ENCODE measurements at places on chromosomes 5 and 9.

- DNase-seq, result no peak
Measured at GRCh38 chr9:112007575-112008240, 111.1 kb downstream of the UGCG start.

DNA sequence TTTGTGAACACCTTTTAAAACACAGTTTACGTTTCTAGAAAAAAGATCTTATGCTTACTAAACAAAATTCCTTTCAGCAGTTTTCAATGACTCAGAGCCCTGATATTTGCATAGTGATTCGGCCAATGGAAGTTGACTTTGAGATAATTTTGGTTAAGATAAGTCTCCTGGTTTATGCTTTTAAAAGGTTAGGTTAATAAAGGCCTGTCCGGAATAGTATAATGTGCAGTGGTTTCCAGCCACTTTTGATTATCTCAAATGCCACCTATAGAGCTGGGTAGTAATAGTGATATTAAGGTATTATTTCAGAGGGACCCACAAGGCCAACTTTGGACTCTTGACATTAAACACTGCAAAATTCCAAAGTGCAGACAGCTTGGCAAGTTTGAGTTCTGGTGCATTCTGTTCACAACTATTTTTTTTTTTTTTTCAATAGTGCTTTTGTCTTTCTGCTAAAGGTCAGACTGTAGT lies 86.1 kb downstream of the F2RL2 start:
- DNase-seq, result no peak

DNA sequence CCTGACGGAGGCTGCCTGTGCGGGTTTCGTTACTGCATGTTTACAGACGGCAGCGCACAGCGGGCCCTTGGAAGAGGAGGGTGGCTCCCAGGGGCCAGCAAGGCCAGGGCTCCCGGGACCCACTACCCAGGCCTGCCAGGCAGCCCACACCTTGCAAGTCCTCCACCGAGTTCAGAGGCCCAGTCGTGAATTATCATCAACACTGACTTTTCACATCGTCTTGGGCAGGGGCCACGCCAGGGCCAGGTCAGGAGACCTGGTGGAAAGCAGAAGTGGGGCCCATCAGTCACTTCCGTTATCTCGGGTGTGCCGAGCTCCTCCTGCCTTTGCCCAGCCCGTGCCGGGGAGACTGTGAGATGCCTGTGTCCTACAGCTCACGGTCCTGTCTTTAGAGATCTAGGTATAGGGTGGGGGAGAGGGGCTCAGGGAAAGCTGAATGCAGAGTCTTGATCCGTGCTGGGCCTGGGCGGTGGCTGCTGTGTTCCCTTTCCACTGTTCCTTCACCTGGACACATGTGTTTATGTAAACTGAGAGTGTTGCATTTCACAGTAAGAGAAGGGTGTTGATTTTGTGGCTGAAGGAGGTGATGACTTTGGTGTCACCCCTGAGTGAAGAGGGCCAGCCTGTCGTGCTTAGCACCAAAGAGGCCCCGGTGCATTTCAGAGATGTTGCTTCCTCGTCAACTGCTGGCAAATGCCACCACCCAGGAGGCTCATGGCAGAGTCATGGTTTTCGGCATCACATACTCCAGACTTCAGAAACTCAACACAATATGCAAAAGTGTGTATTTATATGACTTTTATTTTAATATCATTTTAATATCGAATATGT lies 175.2 kb downstream of the GAPVD1 start:
- DNase-seq, result no peak

DNA sequence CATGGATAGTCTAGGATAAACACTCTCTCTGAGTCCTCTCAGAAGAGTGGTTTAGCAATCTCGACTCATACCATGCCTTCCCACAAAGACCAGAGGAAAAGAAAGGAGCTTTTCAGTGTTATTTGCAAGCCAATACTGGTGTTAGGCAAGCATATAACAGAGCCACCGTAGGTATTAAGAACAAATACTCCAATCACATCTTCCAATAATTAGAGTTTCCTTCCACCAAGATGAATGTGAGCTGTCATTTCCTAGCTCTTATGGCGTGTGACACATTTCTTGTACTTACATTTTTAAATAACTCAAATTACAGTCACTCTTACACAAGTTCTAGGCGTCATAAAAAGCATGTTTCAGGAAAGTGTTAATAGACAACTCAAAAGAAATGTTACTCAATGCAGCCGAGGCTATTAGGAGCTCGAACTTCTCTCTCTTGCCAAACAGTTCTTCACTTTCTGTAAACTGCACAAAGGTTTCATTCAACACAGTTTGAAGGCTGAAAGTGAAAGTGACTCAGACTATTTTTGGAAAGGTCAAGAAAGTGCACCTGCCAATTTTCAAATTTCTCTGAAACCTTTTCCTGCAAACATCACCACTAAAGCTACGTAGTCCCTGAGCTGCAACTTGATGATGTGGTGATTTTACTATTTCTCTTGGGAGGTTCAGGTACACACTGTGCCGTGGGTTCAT lies 153.8 kb downstream of the AUH start:
- no peak for DNase-seq

- no peak for DNase-seq
Measured at GRCh38 chr5:133356396-133356983, 255.9 kb downstream of the FSTL4 start.

GRCh38 chr5:94433397-94434163 lies 184.8 kb downstream of the KIAA0825 start:
- no peak for DNase-seq

- DNase-seq, result no peak
Measured at GRCh38 chr9:12854221-12854620, 79.4 kb downstream of the LURAP1L start.

DNA sequence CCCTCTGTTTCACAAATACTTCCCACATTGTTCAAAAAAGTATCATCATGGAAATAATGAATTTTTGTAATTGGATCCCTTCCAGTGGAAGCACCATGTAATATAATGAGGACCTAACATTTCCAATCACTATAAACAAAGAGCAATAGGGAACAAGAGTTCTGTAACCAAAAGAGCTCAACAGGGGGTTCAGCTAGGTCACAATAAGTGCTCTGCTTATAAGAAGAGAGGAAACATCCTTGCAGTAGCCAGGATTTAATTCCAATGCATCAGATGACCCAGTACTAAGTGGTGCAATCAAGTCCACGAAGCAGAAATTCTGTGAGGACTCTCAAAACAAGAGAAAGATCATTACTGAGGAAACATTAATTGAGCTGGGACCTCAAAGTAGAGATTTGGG lies 5.9 kb downstream of the SERINC5 start:
- no peak for DNase-seq

DNA sequence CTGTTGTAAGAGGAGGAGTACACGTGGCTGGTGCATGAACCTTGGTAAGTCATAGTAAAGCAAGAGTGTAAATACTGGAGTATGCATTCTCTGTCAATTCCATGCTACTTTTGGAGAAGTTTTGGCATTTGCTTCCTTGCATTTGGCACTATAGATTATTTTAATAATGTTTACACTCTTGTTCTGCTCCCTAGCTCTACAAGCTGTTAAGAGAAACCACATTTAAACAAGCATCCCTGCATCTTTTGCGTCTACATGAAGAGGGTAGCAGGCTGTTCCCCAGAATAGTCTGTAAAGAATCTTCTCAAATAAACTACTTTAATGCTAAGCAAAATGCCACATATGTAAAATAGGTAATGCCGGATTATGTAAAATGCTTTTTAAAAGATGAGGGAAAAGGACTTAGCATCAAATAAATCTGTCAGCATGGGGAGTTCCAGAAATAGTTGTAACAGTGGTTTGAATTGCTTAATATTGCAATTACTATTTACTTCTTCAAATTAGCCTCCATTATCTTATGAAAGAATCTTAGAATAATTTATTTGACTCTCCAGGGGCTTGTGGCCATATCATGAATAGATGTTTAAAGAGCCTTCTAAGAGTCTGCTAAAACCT lies 2127.3 kb upstream of the WWC1 start:
- no peak for DNase-seq

DNA sequence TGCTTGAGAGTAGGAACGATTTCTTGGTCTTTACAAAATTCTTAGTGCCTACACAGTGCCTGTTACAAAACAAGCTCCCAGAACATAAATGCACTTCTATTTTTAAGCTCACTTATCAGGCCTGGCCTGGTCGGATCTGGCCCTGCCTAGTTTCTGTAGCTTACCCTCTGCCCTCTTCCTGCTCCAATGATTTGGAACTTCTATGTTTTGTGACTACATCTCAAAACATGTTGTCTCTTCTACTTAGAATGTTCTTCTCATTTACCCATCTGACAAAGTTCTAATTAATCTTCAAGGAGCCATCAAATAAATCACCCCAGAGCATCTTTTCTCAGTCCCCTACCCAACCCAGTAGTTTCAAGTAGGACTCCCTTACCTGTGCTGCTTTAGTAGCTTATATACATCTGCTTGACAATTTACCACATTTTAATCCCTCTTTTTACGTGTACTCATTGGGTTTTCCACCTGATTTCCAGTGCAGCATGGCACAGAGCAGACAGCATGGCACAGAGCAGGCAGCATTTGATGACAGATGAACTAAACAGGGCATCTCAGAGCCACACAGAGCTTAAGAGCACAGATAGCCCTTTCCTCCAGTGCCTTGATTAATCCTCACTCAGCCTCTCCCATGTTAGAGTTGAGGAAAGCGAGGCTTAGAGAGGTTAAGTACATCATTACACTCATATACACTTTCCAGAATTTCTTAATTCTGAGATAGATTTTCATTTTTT lies 171.9 kb downstream of the MAPKAP1 start:
- DNase-seq, result no peak

GRCh38 chr5:167982-168660 lies 23.2 kb upstream of the LRRC14B start:
- DNase-seq, result no peak

DNA sequence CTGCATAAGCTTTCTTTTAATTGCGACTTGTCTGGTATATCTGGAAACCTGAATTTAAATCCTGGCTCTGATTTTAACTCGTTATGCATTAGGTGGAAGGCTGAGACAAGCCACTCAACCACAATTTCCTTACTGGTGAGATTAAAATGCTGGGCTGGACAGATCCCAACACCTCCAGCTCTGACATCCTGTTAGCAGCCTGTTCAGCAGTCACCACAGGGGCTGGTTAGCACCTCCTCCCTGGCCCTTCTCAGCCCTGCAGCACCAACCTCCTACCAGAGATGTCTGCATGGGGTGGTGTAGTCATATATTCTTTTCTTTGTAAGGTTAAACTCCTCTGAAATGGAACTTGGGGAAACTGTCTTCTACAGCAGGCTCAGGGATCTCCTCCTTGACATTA lies 156.5 kb upstream of the NFIL3 start:
- DNase-seq, result no peak

DNA sequence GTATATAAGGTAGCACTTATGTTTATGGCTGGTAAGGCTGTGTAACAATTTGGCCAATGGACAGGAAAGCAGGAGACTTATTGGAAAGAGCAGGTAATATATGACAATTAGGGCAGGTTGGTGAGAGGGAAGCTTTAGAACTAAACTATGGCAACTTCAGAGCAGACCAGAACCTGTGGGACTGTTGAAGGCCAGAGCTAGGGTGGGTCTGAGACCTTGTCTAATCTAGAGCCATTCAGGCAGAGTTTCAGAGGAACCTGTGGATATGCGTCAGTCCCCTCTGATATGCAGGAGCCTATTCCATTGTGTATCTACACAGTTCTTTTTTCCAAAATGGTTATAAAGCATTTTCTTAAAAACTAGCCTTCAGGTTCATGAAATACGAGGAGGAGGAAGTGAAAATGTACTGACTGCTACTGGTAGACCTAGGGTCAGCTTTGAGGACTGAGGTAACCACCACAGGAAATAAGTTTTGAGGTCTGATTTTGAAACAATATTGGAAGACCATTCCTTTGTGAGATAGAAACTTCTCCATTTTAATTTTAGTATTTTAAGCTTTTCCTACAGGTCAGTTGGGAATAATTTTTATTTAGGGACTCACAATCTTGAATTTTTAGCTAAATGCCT lies 37.6 kb downstream of the ELL2 start:
- DNase-seq, result no peak

GRCh38 chr9:86868616-86869015 lies 78.7 kb downstream of the GAS1 start:
- no peak for DNase-seq

GRCh38 chr9:127635201-127635735 lies 23.2 kb downstream of the STXBP1 start:
- DNase-seq, result no peak

DNA sequence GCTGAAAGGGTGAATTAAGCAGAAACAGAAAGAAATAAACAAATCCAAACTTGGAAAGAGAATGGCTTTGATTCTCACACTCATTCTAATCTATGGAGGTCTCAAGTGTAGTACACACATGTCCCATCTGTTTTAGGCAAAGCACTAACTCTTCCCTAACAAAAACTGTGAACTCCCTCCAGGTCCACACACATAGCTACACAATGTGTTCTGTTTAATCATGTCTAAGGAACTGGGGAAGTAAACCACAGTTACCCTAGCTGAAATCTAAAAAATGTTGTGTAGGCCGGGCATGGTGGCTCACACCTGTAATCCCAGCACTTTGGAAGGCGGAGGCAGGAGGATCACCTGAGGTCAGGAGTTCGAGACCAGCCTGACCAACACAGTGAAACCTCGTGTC lies 118.7 kb upstream of the FST start:
- DNase-seq, result no peak

GRCh38 chr5:123371575-123372179 lies 51.5 kb downstream of the CEP120 start:
- DNase-seq, result no peak

DNA sequence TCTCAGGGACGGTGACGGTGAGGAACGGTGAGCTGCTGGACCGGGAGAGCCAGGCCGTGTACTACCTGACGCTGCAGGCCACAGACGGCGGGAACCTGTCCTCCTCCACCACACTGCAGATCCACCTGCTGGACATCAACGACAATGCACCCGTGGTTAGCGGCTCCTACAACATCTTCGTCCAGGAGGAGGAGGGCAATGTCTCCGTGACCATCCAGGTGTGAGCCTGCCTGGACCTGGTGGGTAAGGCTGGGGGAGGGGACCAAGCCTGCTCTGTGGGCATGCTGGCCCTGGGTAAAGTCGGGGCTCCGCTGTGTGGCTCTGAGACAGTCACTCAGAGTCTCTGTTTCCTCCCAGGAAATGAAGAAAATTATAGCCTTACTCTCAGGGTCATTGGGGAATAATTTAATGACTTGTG lies 29.3 kb downstream of the CDHR2 start:
- no peak for DNase-seq

DNA sequence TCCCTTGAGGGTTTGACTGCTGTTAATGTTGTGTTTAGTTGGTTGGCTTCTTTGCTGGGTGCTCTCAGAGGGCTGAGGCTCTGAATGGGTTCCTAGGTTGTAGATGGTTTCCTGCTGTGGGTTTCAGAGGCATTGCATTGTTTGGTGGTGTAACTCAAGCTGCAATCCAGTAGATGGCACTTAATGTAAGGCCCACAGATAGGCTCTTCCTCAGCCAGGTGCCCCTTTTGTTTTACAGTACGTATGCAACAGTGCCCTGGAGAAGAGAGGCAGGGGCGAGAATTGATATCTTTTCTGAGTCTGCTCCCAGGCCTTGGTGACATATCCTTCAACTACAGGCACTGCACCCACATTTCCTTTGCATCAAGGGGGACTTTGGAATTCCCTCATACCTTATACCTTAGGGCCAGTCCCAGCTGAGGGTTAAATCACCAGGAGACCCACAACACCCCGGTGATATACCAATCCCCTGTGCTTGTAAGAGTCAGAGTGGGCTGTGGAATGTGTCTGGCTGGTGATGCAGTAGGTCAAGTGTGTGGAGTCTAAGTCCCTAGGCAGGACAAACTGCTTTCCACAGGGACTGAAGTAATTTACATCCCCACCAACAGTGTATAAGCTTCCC lies 7.0 kb upstream of the UGT3A2 start:
- DNase-seq, result no peak
